Brain (organoid and tissue), 16 donors: ENCODE measurements at places on chromosomes 5 and 9. TPM values are rescaled to one million over a fixed set of nuclear protein-coding genes. Genes with fewer than 3 reads are reported as not detected.

Gene TPPP
- 110 TPM for polyA plus RNA-seq

Gene SYNPO
- polyA plus RNA-seq: 50.7 TPM

Gene FAM200C
- polyA plus RNA-seq: 3.9 TPM

Gene IFNK
- polyA plus RNA-seq: not detected

Gene SLC45A2
- polyA plus RNA-seq: 0.15 TPM

Gene WWC1
- polyA plus RNA-seq: 29.0 TPM

Gene AGXT2
- polyA plus RNA-seq: not detected

Gene TNFAIP8
- 8.9 TPM for polyA plus RNA-seq

DNA sequence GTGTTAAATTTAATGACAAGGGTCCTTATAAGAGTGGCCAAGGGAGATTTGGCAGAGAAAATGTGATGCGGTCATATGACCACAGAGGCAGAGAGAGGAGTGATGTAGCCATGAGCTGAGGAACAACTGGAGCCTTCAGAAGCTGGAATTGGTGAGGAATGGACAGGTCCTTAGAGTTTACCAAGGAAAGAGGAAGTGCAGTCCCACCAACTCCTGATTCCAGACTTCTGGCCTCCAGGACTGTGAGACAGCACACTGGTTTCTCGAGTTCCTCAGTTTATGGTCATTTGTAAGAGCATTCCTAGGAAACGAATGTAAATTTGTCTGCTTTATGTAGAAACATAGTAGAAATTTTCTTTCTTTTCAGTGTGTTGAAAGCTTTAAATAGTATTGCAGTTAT is 410.1 kb downstream of the CDH18 start:
- DNase-seq: no peak

DNA sequence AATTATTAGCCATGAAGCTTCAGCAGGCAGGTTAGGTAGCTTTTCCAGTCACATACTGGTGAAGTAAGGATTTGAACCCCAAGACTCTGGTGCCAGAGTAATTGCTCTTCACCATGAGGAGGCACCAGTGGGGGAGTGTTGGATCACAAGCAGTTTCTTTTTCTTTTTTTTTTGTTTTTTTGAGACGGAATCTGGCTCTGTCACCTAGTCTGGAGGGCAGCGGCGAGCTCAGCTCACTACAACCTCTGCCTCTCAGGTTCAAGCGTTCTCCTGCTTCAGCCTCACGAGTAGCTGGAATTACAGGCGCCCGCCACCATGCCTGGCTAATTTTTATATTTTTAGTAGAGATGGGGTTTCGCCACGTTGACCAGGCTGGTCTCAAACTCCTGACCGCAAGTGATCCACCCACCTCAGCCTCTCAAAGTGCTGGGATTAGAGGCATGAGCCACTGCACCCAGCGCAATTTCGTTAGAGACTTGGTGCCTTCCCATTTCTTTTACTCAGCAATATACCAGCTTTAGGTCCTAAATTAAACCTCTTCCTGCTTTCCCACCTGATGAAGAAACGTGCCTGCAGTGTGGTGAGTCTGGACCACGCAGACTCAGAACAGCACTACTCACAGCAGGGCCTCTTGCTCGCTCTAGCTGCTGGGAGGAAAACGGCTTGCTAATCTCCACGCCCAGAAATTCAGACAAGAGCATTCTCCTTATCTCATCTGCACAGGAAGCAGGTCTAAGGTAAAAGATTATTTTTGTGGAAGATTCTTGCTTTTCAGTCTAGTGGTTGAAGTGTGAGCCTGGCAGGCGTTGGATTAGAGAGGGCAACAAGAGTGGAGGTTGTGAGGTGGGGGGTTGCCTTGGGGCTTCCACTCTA is at the start of gene S100Z:
S100Z (plus strand) TSS at position 596 of the 873 bp plus-strand sequence. CDS start 25,346 bp downstream, outside the sequence.
- no peak for DNase-seq

GRCh38 chr9:34047864-34048726 is 592 bp downstream of the UBAP2 start:
- DNase-seq: no peak

- no peak for DNase-seq
Measured at GRCh38 chr9:19440823-19441580, 32.2 kb downstream of the ACER2 start.

- no peak for DNase-seq
Measured at GRCh38 chr5:77391240-77391765, 100.8 kb downstream of the WDR41 start.

DNA sequence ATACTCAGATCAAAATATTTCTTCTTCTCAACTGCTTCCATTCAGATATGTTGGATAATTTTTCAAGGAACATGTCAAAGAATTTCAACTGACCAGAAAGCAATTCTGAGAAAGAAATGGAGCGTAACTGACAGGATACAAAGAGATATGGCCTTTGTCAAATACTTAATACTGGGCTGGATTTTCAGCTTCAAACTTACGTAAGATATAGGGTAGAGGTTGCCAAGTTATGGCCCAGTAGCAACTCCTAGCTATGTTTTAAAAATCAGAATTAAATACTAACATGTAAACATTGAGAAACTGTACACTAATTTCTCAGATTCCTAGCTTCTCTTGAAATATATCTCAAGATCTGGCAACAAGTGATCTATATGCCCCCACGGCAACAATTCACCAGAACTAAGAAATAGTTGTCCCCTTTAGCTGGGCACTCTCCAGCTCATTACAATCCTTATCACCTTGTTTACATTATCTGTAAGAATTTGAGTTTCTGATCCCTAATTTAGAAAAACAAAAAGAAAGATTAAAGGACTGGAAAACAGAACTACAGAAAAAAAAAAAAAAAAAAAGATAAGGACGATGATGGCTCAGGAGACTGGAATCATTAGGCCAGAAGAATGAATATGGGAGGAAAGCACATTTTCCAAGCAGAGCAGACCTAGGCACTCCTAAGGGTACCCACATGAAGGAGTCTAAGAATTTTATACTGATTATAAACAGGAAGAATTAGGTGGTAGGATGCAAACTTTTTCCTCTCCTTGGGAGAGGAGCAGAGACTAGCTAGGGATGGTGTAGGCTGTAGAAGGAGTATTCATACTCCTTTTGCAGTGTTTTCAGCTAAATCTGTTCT is 23.0 kb downstream of the INIP start:
- no peak for DNase-seq

- no peak for DNase-seq
Measured at GRCh38 chr5:128478386-128479368, 59.4 kb downstream of the FBN2 start.

DNA sequence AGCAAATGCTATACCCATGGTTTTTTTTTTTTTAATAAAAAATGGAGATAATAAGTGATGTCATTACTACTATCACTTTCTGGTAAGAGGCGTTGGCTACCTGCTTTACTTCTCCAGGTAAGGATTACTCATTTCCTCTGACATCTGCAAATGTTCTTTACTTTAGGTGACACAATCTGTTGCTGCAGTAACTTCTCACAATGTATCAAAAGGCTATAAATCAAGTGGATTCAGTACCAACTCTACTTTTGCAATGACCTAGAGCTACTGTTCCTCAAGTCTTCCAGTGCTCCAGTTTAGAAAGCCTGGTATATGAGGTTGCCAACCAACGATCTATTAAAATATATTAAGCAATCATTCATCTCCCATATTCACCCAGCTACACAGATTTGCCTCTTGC is 129.1 kb downstream of the PLK2 start:
- DNase-seq: no peak

DNA sequence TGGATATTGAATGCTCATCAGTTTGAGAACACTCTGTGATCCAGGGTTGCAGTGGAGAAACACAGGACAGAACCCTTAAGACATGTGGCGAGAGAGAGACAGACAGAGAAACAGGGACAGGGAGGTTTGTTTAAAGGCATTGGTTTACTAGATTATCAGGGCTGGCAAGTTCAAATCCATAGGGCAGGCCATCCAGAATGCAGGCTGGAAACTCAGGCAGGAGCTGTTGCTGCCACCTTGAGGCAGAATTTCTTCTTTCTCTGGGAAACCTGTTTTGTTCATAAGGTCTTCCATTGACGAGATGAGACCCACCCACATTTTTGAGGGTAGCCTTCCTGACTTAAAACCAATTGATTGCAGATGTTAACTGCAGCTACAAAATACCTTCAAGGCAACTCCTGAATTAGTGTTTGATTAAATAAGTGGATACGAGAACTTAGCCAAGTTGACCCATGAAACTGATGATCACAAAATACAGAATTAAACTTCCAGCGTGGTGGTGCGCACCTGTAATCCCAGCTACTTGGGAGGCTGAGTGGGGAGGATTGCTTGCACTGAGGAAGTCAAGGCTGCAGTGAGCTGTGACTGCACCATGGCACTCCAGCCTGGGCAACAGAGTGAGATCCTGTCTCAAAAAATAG is 55.9 kb downstream of the NSUN2 start:
- DNase-seq: peak; percentile 78

GRCh38 chr5:72065751-72066255 is 41.5 kb upstream of the MAP1B start:
- peak; percentile 96 for DNase-seq

GRCh38 chr5:11056560-11056959 is 295.5 kb upstream of the DAP start:
- no peak for DNase-seq

DNA sequence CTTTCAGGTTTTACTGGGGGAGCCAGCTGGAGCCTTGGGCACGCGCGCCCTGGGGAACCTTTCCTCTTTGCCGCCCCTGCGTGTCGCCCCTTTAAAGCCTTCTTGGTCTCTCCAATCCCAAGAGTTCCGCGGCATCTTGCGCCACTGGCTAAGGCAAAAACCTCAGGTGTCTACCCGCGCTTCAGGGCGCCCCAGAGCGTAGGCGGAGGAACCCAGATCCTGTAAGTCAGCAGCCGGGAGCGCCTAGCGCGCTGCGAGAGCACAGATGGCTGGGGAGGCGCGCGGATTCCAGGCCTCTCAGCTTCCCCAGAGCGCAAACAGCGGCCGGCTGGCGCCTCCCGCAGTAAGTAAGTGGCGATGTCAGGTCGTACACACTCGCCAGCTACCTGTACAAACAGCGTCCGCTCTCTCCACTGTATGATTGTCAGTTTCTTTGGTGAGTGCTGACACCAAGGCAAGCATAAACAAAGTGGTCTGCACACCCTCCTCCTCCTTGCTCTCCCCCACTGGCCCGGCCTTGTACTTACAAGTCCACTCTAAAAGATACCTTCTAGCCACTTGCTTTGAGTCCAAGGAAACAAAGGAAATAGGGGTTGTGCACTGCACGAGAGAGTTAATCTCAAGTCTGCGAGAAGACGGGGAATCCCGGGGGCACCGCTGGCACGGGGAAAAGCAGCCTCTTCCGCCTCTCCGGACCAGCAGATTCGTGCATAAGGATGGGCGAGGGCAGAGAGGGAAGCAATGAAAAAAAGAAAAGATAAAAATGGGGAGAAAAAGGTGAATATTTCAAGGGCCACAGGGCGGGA is 2.9 kb downstream of the HTR1A start:
- peak; percentile 92 for DNase-seq

GRCh38 chr5:124951661-124952060 is 205.2 kb upstream of the ZNF608 start:
- no peak for DNase-seq

- DNase-seq: no peak
Measured at GRCh38 chr5:124054564-124054963, 542.6 kb downstream of the CSNK1G3 start.

GRCh38 chr9:136050701-136051452 is 44.2 kb downstream of the NACC2 start:
- peak; percentile 23 for DNase-seq

DNA sequence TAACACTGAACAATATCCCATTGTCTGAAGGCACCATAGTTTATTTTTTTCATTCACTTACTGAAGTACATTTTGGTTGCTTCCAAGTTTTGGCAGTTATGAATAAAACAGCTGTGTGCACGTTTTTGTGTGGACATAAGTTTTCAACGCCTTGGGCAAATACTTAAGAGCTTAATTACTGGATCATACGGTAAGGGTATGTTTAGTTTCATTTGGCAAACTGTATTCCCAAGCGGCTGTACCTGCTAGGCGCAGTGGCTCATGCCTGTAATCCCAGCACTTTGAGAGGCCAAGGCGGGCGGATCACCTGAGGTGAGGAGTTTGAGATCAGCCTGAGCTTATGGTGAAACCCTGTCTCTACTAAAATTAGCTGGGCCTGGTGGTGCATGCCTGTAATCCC is 63.7 kb upstream of the FAM120A start:
- DNase-seq: no peak

DNA sequence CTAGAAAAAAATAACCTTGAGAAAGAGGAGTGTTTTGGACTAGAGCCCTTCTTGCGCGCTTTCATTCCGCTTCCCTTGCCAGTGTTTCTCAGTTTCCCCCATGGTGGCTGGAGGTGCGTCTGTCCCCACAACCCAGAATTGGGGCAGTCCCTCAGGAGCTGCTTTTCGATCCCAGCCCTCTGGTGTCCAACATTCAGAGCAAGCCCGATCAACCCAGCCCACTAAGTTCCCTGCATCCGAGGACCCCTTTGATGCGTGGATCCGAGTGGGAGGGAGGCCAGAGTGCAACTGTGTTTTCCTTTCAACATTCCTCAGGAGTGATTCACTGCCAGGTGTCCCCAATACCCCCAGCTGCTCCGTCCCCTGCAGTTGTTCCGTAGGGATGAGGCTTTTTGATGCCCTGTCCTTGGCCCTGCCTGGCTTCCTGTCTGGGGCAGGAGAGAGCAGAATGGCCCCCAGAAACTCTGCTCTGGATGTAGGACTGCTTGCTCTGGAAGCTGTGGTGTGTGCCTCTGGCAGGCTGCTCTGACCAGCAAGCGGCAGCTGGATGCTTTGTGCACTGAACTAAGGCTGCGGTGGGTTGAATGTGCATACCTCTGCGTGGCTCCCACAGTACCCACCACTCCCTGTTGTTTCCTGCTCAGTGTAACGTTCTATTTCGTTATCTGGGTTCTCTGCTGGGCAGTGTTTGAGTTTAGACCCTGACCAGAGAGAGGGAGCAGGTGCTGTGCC is 117.5 kb downstream of the BOD1 start:
- DNase-seq: no peak

GRCh38 chr9:70352356-70352755 is 62.1 kb downstream of the KLF9 start:
- no peak for DNase-seq

DNA sequence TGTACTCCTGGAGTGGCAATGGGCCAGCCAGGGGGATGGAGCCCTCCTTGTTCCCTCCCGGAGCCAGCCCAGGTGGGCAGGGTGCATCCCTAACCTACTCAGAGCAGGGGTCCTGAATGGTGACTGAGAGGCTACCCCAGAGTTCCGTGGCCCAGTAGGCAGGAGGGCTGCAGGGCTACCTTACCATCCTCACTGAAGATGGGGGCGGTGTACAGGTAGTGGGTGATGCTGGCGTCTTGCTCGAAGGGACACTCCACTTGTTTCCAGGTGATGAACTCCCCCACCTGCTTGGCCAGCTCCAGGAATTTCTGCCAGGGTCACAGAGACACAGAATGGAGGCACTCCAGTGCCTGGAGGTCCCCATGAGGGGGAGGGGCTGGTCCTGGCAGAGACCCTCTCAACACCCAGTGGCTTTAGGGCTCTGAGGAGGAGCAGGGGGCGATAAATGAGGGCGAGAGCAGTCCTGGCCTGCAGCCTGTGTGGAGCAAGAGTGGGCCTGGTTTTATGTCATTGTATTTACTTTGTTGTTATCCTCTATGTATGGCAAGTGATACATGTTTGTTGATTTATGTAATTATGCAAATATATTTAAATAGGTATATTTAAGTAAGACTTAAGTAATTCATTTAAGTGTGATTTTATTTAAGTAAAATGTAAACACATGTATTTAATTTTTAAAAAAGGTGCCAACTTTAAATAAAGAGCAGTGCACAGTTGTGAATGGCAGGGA is 39.9 kb upstream of the RNF130 start:
- no peak for DNase-seq
